Adrenal gland (tissue), 19 donors: ENCODE measurements at places on chromosomes 2 and 18. TPM values are rescaled to one million over a fixed set of nuclear protein-coding genes. Genes with fewer than 3 reads are reported as not detected.

The KIAA2012 gene
- not detected for total RNA-seq

GRCh38 chr2:164784376-164784775 is 57.2 kb downstream of the COBLL1 start:
- peaks cover 18% of the 10 kb centered on the region for H3K4me1 ChIP-seq
- H3K27me3 ChIP-seq = no peaks in the 10 kb centered on the region
- H3K27ac ChIP-seq = no peak overlapping the region
- H3K36me3 ChIP-seq = no peaks in the 10 kb centered on the region
- H3K4me3 ChIP-seq = no peak overlapping the region

DNA sequence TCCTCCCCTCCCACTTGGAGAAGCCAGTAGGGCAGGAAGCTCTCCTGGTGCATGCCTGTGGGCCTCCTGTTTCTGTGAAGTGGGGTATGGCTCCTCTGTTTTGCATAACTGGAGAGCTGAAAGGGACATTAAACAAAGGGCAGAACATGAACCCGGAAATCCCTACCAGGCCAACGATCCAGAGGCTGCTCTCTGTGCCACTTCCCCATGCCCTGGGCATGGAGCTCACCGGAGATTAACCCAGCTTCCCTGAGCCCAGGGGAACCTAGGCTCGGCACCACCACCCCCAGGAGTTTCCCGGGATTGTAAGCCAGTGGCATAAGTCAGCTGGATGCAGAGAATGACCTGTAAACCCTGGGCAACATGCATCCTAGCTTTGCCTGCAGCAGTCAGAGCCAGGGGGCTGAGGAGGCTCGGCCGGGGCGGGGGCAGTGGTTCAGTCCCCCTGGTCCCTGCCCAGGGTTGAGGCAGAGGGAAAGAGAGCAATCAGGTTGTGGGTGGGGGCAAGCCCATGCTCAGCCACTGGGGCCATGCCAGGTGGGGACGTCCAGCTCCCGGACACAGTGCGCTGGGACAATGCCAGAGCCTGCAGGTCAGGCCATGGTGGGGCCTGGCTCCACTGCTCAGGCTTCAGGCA is 49.5 kb downstream of the TIMM21 start:
- H3K27me3 ChIP-seq = no peaks in the 10 kb centered on the region
- no peak overlapping the region for H3K27ac ChIP-seq
- DNase-seq = no peak

DNA sequence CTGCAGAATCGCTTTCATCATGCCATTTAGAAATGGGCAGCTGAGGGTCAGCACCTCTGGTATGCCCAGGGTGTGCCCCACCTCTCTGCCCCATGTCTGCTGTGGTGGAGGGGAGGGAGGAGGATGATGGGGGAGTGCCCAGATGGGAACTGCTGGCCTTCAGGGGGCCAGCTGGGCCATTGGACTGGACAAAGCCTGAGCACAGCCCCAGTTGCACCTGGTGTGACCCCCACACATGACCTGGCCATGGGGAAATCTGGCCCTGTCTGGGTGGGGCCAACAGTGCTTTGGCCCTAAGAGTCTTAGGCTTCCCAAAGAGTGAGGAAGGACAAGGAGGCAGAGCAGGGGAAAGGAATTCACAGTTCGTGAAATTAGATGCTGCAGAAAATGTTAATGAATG is 44.1 kb downstream of the CTIF start:
- no peak for DNase-seq
- no peaks in the 10 kb centered on the region for H3K36me3 ChIP-seq
- H3K27ac ChIP-seq = no peak overlapping the region
- H3K4me3 ChIP-seq = no peak overlapping the region
- H3K4me1 ChIP-seq = peaks cover 8% of the 10 kb centered on the region
- H3K27me3 ChIP-seq = no peaks in the 10 kb centered on the region

The FEV gene
- total RNA-seq = 1.2 TPM

The STK16 gene
- 23.8 TPM for total RNA-seq

- H3K27ac ChIP-seq = no peak overlapping the region
- no peak for DNase-seq
- no peaks in the 10 kb centered on the region for H3K36me3 ChIP-seq
- no peaks in the 10 kb centered on the region for H3K27me3 ChIP-seq
- no peak overlapping the region for H3K4me3 ChIP-seq
- H3K4me1 ChIP-seq = no peaks in the 10 kb centered on the region
Observed at GRCh38 chr2:120451334-120451733, 105.4 kb downstream of the INHBB start.

The CNGA3 gene
- total RNA-seq = not detected

- H3K4me1 ChIP-seq = peaks cover under 1% of the 10 kb centered on the region
- DNase-seq = no peak
- no peak overlapping the region for H3K27ac ChIP-seq
Observed at GRCh38 chr2:181817509-181817908, 74.0 kb upstream of the ITPRID2 start.

The NRBP1 gene
- 57.1 TPM for total RNA-seq

GRCh38 chr2:88187038-88187676 is 17.0 kb downstream of the THNSL2 start:
- peak; percentile 72 for DNase-seq
- no peak overlapping the region for H3K4me3 ChIP-seq
- H3K27ac ChIP-seq = no peak overlapping the region
- H3K27me3 ChIP-seq = no peaks in the 10 kb centered on the region

- peaks cover 12% of the 10 kb centered on the region for H3K4me1 ChIP-seq
- no peak overlapping the region for H3K4me3 ChIP-seq
- peak overlapping the region; percentile 77 for H3K27ac ChIP-seq
- H3K27me3 ChIP-seq = no peaks in the 10 kb centered on the region
Observed at GRCh38 chr18:32469190-32469651, 1.5 kb downstream of the GAREM1 start.

- H3K4me1 ChIP-seq = no peaks in the 10 kb centered on the region
- H3K27me3 ChIP-seq = no peaks in the 10 kb centered on the region
- H3K36me3 ChIP-seq = no peaks in the 10 kb centered on the region
- H3K4me3 ChIP-seq = no peak overlapping the region
- DNase-seq = no peak
Observed at GRCh38 chr2:125512313-125512712, 1143.6 kb upstream of the GYPC start.

The COL5A2 gene
- 23.2 TPM for total RNA-seq

GRCh38 chr18:46008531-46008930 is 41.4 kb upstream of the EPG5 start:
- H3K4me3 ChIP-seq = no peak overlapping the region
- H3K27me3 ChIP-seq = no peaks in the 10 kb centered on the region
- no peaks in the 10 kb centered on the region for H3K36me3 ChIP-seq
- no peaks in the 10 kb centered on the region for H3K4me1 ChIP-seq
- no peak for DNase-seq

DNA sequence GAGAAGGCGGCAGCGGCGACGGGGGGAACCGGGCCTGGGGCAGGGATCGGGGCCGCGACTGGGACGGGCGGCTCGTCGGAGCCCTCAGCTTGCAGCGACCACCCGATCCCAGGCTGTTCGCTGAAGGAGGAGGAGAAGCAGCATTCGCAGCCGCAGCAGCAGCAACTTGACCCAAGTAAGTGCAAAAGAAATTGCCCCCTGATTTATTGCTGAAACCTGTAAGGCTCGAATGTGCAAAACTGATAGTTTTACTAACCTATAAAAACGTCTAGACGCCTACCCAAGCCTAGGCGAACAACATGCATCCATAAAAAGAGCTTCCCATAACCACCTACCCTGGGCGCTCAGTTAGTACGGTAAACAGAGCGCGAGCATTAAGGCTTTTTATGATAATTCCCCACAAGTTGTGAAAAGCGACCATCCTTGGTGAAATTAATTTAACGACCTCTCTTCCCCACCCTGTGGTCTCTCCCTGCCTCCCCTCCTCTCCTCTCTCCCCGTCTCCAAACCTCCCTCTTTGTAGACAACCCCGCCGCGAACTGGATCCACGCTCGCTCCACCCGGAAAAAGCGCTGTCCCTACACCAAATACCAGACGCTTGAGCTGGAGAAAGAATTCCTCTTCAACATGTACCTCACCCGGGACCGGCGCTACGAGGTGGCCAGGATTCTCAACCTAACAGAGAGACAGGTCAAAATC is 1.0 kb downstream of the HOXD9 start:
- DNase-seq = no peak
- no peaks in the 10 kb centered on the region for H3K36me3 ChIP-seq
- peak overlapping the region; percentile 45 for H3K4me3 ChIP-seq
- no peaks in the 10 kb centered on the region for H3K4me1 ChIP-seq

DNA sequence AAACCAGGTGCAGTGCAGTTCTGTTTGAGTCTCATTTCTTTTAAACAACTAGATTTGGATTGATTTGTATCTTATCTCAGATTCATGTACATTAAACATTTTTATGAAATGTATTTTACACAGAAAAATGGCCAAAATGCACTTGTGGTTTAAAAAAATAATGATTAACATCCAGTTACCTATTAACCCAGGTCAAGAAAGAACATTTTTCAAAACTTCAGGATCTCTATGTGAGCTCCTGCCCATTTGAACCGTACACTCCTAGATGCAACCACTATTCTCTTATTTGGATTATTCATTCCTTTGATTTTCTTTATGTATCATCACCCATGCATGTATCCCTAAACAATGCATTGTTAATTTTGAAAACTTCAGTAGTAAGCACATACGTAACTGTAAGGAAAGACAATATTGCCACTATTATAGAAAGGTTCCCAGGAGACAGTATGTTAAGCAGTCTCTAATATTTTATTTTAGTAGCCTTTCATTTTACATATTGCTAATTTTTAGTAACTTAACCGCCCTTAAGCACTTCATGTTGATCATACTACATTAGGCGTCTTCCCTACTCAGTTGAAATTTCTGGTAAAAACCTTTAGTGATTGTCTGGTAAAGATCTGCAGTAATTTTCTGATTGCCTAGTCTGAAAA is 22.7 kb downstream of the RNF138 start:
- no peak overlapping the region for H3K27ac ChIP-seq
- peaks cover 9% of the 10 kb centered on the region for H3K4me1 ChIP-seq
- DNase-seq = no peak
- no peaks in the 10 kb centered on the region for H3K27me3 ChIP-seq
- no peak overlapping the region for H3K4me3 ChIP-seq
- H3K36me3 ChIP-seq = no peaks in the 10 kb centered on the region

DNA sequence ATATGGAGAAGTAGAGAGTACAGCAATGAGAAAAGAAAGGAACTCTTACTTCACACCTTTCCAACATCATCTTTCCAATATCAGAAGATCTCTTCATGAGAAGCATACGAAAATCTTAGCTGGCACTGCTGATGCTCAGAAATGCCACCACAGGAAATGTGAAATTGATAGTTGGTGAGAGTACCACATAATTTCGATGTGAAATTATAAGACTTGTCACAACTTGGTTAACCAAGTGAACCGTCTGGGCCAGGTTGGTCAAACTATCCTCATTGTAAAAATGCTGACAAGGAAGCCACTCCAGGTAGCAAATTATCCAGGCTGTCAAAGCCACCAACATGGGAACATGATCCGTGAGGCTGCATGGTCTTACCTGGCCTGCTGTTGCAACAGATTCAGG is 66.5 kb downstream of the EPG5 start:
- no peak for DNase-seq
- H3K4me1 ChIP-seq = no peaks in the 10 kb centered on the region

- H3K36me3 ChIP-seq = no peaks in the 10 kb centered on the region
- no peak overlapping the region for H3K27ac ChIP-seq
- no peaks in the 10 kb centered on the region for H3K4me1 ChIP-seq
- DNase-seq = no peak
- no peak overlapping the region for H3K4me3 ChIP-seq
Observed at GRCh38 chr18:53749766-53750165, 474.7 kb downstream of the MBD2 start.

The ARHGAP15 gene
- total RNA-seq = 10.5 TPM

- no peaks in the 10 kb centered on the region for H3K36me3 ChIP-seq
- H3K27ac ChIP-seq = no peak overlapping the region
- H3K4me1 ChIP-seq = no peaks in the 10 kb centered on the region
- DNase-seq = no peak
Observed at GRCh38 chr2:68564426-68564825, 79.0 kb upstream of the PROKR1 start.

DNA sequence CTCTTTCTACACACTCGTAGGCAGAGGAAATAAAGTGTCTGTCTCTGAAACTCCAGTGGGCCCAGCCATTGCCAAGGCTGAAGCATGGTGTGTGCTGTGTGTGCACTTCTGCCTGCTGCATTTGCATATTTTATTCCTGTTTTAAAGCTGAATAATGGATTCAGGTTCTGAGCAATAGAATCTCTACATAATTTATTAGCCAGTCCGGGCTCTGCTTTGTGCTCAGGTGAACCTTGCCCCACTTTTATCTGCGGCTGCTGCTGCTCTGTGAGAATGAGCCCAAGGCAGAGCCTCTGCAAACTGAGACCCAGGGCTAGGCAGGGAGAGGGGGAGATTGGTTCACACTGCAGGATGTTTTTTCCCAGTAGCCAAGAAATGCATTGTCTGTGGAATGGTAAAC is 64.6 kb upstream of the SH3BP4 start:
- no peaks in the 10 kb centered on the region for H3K27me3 ChIP-seq
- no peak overlapping the region for H3K4me3 ChIP-seq
- H3K27ac ChIP-seq = no peak overlapping the region
- H3K4me1 ChIP-seq = no peaks in the 10 kb centered on the region
- no peak for DNase-seq
- no peaks in the 10 kb centered on the region for H3K36me3 ChIP-seq

DNA sequence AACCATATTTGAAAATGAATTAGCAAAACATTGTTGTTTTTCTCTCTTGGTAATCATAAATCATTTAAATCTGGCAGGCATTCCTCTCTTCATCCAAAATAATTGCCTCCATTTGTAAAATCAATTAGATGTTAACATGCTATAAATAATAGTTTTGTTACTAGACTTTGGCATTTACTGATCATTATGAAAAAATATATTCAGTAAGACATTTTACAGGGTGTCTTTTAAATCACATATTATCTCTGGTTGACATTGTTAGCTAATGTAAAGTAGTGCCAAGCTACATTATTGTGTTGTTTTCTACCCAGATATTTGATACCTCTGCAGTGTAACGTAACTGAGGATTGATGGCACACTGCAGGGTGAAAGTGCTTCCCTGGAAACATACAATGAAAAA is 31.8 kb upstream of the DLX1 start:
- no peak for DNase-seq
- no peaks in the 10 kb centered on the region for H3K4me1 ChIP-seq
- no peaks in the 10 kb centered on the region for H3K36me3 ChIP-seq
- no peaks in the 10 kb centered on the region for H3K27me3 ChIP-seq
- no peak overlapping the region for H3K4me3 ChIP-seq
- H3K27ac ChIP-seq = no peak overlapping the region

GRCh38 chr18:52334896-52335295 is 5.1 kb upstream of the DCC start:
- no peak overlapping the region for H3K4me3 ChIP-seq
- peaks cover 9% of the 10 kb centered on the region for H3K27me3 ChIP-seq
- no peak overlapping the region for H3K27ac ChIP-seq
- H3K36me3 ChIP-seq = no peaks in the 10 kb centered on the region

DNA sequence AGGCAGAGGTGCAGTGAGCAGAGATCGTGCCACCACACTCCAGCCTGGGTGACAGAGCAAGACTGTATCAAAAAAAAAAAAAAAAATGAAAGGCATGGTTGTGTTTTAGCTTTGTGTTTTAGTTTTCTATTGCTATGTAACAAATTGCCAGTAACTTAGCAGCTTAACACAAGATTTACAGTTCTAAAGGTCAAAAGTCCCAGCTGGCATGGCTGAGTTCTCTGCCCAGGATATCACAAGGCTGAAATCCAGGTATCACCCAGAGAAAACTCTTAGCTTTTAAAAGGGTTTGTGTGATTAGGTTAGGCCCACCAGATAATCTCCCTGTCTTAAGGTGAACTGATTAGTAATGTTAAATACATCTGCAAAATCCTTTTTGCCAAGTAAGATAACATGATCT is 107.7 kb upstream of the YPEL5 start:
- H3K4me1 ChIP-seq = no peaks in the 10 kb centered on the region
- no peaks in the 10 kb centered on the region for H3K27me3 ChIP-seq
- H3K4me3 ChIP-seq = no peak overlapping the region
- DNase-seq = no peak

- H3K4me3 ChIP-seq = no peak overlapping the region
- no peak for DNase-seq
- no peak overlapping the region for H3K27ac ChIP-seq
- H3K27me3 ChIP-seq = no peaks in the 10 kb centered on the region
Observed at GRCh38 chr2:179096090-179096489, 46.2 kb upstream of the CCDC141 start.
